ENCODE measurements at places on chromosomes 16 and 17.
A peak's percentile ranks its signal among the peaks of the same experiment; 100 is the strongest.

- no peak for DNase-seq
Observed at GRCh38 chr16:1150511-1150982, 2.4 kb upstream of the CACNA1H start.

GRCh38 chr17:1398931-1399678 lies 917 bp downstream of the YWHAE start:
- DNase-seq, result peak; percentile 23

GRCh38 chr17:52158450-52159042 lies at the start of gene CA10:
Gene CA10 (minus strand): TSS chr17:52158714.
- DNase-seq, result peak; percentile 72

DNA sequence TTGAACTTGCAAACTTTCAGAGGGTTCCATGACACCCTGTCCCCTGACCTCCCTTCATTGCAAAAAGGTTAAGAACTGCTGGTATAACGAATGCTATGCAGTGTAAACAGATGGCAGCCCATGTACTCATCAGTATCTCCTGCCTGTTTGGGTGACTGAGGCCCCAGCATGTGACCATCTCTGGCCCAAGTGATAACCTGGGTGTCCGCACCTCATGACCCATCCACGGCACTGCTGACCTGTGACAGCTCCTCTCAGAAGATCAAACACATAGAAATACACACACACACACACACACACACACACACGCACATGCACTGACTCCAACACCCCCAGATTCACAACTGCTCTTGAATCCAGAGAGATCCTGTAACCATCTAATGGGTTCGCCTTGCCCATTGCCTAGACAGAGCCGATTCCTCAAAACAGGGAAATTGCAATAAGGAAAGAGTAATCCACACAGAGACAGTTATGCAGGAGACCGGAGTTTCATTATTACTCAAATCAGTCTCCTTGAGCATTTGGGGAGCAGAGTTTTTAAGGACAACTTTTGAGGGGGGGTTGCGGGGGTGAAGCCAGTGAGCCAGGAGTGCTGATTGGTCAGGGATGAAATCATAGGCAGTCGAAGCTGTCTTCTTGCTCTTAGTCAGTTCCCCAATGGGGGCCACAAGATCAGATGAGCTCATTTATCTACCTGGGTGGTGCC lies 11.3 kb upstream of the PHOSPHO1 start:
- DNase-seq, result no peak

DNA sequence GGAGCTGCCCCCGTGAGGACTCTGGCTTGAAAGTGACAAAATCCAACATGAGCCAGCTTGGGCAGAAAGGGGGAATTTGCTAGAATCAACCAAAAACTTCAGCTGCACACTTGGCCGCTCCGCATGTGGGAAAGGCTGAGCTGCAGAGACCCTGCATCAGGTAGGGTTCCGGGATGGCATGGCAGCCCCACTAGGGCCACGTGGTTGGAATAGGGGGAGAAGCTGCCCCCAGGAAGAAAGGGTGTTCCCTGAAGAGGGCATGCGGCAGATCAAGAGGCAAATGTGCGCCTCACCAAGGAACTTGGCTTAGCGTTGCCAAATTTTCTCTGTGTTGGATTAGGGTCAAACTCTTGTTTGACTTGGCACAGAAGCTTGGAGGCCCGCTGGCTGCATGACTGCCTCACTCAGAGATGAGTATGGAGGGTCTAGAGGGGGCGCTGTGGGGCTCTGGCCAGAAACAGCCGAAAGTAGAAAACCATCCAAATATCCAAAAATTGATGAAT lies 29.2 kb upstream of the WFIKKN2 start:
- DNase-seq, result peak; percentile 42

DNA sequence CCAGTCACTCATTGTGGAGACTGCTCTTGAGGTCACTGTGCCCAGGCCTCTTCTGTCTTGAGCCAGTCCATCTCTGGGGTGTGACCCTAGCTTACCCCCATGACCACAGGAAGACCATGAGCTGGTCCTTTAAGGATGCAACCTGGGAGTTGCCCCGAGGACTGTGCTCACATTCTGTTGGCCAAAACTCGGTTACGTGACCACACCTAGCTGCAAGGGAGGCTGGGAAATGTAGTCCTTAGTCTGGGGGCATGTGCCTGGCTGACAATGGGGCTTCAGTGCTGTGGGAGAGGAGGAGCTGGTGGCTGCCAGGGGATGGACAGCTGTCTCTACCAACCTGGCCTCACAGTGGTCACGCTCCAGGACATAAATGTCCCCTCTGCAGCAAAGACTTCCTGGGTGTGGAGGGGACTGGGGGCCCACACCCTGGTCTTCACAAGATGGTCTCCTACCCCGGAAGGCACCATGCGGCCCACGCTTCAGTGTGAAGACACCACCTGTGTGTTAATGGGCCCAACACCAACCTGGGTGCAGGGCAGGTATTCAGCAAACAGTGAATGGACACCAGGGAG lies 55.4 kb downstream of the JPH3 start:
- DNase-seq, result peak; percentile 66

GRCh38 chr16:84513666-84514065 lies 9.2 kb upstream of the MEAK7 start:
- DNase-seq, result no peak

GRCh38 chr16:11005611-11005975 lies 61.2 kb downstream of the CLEC16A start:
- DNase-seq, result no peak

DNA sequence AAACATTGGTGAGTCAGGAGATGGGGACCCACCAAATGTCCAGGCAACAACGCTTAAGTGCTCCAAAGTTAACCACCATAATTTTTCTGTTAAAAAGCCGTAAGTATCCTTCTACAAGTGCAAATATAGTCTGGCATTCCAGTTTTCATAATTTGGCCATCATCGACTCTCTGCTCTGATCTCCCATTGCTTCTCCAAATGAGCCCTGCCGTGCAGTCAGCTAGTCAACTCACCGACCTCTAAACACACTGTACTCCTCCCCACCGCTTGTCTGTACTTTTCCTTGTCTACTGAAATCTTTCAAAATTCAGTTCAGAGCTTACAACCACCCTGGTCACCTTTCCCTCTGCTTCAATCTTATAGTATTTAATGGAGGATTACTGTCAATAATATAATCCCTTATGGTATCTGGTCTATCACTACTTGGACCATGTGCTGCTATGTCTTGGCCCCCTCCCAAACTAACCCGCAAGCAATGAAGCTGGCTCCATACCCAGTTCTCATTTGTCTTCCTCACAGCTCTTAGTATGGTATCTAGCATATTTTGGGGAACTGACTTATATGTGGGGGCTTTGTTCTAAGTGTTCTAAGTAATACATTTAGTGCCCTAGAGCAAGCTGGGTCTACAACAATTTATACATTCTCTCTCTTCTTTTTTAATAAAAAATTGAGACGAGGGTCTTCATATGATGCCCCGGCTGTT lies 52.7 kb upstream of the SLC25A19 start:
- DNase-seq, result no peak

- DNase-seq, result no peak
Observed at GRCh38 chr16:75248142-75248535, 3.3 kb downstream of the BCAR1 start.
